ENCODE measurements at places on chromosomes 5 and 9. TPM values are rescaled to one million over a fixed set of nuclear protein-coding genes. Genes with fewer than 3 reads are reported as not detected.

Gene WNT8A
- 0.27 TPM for total RNA-seq

Gene WDR38
- total RNA-seq, result not detected

Gene CIZ1
- 107 TPM for total RNA-seq

Gene GCNT4
- total RNA-seq, result 14.4 TPM

Gene MLANA
- total RNA-seq, result not detected

Gene FOXD4L6
- 0.13 TPM for total RNA-seq

Gene PCDHB4
- total RNA-seq, result 1.4 TPM

Gene C6
- not detected for total RNA-seq

Gene FOXD1
- 0.73 TPM for total RNA-seq

Gene INSL6
- total RNA-seq, result not detected

Gene C5orf52
- not detected for total RNA-seq

Gene FGF10
- total RNA-seq, result 0.54 TPM

Gene MSANTD3
- 41.3 TPM for total RNA-seq

Gene GABBR2
- 1.2 TPM for total RNA-seq
